Hepatic stellate cell (primary cell): ENCODE measurements at places on chromosomes 4 and X.

GRCh38 chrX:40054793-40055192 is 43.0 kb downstream of the BCOR start:
- DNase-seq, result no peak

DNA sequence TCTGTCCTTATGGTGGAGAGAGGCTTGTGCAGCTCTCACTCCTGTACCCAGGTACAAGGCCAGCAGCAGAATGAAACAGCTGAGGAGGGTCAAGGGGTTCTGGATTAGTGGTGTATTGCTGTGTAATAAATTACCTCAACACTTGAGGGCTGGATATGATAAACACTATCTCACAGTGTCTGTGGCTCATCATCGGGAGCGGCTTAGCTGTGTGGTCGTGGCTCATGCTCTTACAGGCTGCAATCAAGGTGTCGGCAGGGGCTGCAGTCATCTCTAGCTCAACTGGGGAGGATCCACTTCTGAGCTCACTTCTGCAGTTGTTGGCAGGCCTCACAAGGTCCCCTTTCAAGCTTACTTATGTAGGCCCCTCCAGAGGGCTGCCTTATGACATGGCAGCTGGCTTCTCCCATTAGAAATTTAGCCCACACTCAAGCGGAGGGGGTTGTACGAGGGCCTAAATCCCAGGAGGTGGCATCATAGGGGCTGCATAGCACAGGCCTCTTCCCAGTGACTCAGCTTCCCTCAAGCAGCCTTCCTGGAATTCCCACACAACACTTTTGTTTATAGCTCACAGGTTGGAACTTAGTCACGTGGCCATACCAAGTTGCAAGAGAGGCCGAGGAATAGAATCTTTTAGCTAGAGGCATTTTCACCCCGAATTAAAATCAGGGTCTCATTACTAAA is 148.2 kb upstream of the RPS6KA3 start:
- DNase-seq, result no peak

GRCh38 chr4:140719686-140720085 is 36.5 kb downstream of the TBC1D9 start:
- no peak for DNase-seq

DNA sequence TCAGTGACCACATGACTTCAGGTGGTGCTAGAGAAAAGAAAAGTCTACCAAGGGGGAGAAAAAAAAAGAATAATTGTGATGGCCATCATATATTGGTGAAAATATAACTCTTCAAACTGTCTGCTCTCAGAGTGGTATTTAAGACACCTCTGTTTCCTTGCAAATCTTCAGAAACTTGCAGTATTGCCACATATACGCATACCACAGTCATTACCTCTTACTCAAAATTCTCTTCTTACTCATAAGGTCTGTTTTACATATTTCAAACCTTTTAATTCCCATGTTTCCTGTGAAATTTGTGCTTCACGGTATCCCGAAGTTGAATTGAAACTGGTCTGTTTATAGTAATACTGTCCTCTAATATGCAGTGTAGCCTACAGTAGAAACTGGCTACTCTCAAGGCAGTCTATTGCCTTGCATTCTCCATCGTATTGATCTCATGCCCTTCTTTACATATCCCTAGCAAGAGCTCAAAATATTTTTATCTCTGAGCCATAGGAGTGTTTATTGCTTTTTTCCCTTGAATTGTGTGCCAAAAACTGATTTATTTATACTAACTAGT is 34.7 kb upstream of the LHFPL1 start:
- no peak for DNase-seq

GRCh38 chr4:143515905-143516304 is 2.4 kb downstream of the SMARCA5 start:
- no peak for DNase-seq

DNA sequence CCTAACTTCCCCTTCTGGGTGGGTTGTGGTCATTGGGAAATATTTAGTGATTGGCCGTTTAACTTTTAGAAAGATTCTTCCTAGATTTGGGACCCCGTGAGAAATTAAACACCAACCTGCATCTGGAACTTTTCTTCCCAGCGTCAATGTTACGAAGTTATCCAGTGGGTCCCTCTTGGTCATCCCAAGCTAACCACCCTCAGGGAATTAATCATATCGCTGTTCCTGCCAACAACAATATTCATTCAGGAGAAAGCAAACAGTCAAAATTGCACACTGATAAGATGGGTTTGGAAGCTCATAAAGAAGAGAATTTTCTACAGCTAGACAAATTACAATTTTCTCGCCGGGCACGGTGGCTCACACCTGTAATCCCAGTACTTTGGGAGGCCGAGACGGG is 121.2 kb upstream of the STX18 start:
- peak; percentile 66 for DNase-seq
